Posterior vena cava (tissue), 2 donors: ENCODE measurements at places on chromosomes 7 and 10. TPM values are rescaled to one million over a fixed set of nuclear protein-coding genes. Genes with fewer than 3 reads are reported as not detected.
A peak's percentile ranks its signal among the peaks of the same experiment; 100 is the strongest.

Gene WEE2
- total RNA-seq: not detected

DNA sequence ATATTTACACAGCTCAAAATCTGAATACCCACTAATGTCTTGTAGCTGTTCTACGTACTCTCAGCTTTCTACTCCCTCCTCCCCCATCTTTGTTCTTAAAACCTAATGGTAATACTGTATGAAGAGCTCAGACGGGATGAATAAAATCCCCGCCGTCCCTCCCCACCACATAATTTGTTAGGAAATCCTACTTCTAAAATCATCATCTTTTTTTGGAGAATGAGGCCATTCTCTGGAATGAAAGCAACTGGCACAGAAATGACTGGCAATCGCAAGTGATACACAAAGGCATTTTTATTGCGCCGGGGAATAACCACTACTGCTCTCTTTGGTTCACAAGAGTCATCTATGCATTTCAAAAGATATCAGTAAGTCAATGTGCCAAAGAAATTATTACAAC lies 27.3 kb downstream of the SLC35B4 start:
- no peak for DNase-seq

Gene CALHM3
- total RNA-seq: not detected

- no peak for DNase-seq
These were observed 120.8 kb downstream of the PTPN20 start for GRCh38 chr10:47031901-47032465.

DNA sequence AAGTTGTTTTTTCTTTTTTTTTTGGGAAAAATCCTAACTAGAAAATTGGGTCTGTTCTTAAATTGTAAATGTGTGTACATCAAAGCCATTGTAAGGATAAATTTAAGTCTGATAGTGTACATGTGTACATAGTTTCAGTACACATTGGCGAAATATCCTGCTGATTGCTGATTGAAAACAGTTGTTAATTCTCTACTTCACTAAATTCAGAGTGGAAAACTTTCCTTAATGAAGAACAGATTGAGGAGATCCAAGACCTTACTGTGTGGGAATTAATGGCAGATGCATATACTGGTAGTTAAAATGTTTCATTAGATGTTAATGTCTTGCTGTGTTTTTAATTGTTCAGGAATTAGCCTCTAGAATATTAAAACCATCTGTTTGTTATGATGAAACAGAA lies 506.0 kb downstream of the AUTS2 start:
- no peak for DNase-seq

Gene TDRD1
- 0.69 TPM for total RNA-seq

Gene FAM25A
- total RNA-seq: not detected

DNA sequence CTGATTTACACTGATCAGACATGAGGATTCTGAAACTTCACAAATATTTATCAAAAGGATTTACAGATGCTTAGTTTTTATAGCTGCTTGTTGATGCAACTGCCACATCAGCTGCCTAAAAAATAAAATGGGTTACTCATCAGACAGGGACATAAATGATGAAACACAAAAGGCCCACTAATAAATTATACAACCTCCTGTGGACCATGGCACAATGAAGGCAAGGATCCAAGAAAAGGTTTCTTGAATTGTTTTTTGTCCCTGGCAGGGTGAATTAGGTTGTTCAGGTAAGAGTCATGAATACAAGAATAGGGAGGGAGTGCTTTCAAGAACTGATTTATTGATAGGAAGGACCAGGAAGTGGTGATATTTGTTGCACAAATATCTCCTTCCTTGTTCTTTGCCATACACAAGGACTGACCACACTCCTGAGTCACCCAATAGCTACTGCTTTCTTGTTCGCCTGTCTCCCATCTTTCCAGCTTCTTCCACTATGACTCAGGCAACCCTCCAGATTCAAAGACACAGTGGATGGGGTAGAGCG lies 234.5 kb downstream of the AHR start:
- DNase-seq: no peak

DNA sequence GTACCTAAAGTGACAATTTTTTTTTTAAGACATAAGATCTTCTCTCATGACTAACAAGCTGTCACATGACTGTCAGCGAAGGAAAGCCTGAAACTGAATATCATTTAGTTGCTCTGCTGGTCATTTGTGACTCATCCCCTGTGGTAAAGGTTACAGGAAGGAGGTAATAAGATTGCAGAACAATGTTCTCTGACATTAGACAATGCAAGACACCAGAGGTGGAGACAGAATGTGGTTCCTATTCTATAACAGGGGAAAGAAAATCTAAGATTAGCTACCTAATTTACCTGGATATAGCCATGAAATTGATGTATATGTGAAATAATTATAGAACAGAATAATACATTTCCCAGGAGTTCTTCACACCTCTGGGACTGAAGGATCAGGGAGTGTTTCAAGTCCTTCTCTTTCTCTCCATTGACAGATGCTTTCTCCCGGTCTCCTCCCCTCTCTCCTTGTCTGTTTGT lies 47.7 kb downstream of the LRGUK start:
- DNase-seq: no peak

- peak; percentile 99 for DNase-seq
These were observed at the start of the genes CPSF4 and PTCD1 for GRCh38 chr7:99438573-99439480. Gene CPSF4 (plus strand): TSS chr7:99438943. CDS start chr7:99439083, 140 bp downstream. Gene PTCD1 (minus strand): TSS chr7:99438798. CDS start chr7:99435242, 3,556 bp downstream.

DNA sequence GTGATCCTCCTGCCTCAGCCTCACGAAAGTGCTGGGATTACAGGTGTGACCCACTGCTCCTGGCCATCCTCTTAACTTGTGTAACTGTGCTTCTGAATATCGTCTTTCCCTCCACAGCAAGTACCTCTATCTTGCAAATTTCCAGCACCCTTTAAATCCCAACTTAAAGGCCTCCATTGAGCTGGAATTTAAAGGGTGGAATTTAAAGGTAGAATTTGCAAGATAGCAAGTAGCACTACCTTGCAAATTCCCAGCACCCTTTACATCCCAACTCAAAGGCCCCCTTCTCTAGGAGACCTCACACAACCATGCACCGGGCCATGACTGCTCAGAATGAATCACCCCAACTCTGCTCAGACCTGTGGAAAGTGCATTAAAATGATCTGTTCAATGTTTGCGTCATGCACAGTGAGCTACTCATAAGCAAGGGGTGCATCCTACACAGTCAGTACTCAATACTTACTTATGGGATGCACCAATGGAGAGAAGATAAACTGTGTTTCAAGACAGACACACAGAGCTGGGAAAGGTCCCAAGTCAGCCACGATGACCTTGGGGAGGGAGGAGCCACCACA lies 17.8 kb upstream of the SDK1 start:
- no peak for DNase-seq

GRCh38 chr10:92740762-92741161 lies 51.0 kb downstream of the HHEX start:
- DNase-seq: no peak

DNA sequence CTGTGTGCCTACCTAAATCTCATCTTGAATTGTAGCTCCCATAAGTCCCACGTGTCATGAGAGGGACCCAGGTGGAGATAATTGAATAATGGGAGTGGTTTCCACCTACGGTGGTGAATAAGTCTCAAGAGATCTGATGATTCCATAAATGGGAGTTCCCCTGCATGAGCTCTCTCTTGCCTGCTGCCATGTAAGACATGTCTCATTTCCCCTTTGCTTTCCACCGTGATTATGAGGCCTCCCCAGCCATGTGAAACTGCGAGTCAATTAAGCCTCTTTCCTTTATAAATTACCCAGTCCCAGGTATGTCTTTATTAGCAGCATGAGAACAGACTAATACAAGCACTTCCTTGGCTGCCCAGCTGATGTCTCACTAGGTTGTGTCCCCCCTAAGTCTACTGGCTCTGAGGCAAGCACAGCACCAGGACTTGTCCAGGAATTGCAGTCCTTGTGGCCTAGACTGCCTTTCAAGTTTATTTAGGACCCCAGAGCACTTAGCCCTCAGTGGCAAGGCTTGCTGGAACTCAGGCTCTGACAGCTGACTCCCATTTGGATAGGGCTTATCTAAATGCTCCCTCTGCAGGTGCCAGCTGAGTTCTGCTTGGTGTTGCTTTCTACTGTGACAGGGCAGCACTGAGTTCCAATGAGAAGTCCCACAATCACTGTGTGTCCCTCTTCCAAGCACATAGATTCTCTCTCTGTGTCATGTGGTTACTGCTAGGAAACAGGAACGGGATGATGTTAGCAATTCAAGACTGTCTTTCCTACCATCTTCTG lies 59.0 kb upstream of the TAS2R16 start:
- no peak for DNase-seq

GRCh38 chr10:71381611-71382010 lies 15.1 kb upstream of the CDH23 start:
- peak; percentile 15 for DNase-seq

Gene LRRC4
- 3.4 TPM for total RNA-seq

Gene CDH23
- 24.5 TPM for total RNA-seq

Gene PRSS1
- total RNA-seq: 7.8 TPM

Gene MMD2
- total RNA-seq: not detected

GRCh38 chr7:137354961-137355360 lies 11.4 kb upstream of the PTN start:
- no peak for DNase-seq

Gene STK17A
- total RNA-seq: 32.2 TPM

Gene CCDC6
- 64.3 TPM for total RNA-seq

GRCh38 chr7:40199076-40199802 lies 64.4 kb downstream of the SUGCT start:
- no peak for DNase-seq
